Esophagus (tissue), 2 donors: ENCODE measurements at places on chromosomes 13 and 19. TPM values are rescaled to one million over a fixed set of nuclear protein-coding genes. Genes with fewer than 3 reads are reported as not detected.

KLF1 gene
- polyA plus RNA-seq = not detected

C19orf81 gene
- 0.15 TPM for polyA plus RNA-seq

TMEM221 gene
- 0.13 TPM for polyA plus RNA-seq

PTPRS gene
- polyA plus RNA-seq = 11.3 TPM

NDUFB7 gene
- polyA plus RNA-seq = 471 TPM
